Muscle of back (tissue), 13 donors: ENCODE measurements at places on chromosomes 2 and 18.

- DNase-seq, result peak; percentile 47
These were observed 199.1 kb upstream of the CCDC150 start for GRCh38 chr2:196440413-196440812.

DNA sequence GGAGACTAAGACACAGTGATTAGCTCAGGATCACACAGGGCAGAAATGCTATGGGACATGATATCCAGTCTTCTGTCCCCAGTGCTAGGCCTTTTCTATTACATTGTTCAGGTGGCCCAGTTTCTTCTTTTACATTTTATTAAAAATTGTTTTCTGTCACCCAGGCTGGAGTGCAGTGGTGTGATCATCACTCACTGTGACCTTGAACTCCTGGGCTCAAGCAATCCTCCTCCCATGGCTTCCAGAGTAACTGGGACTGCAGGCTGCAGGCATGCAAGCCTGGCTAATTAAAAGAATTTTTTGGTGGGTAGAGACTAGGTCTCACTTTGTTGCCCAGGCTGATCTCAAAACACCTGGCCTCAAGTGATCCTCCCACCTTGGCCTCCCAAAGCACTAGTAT, 15.4 kb downstream of the PDK1 start:
- no peak for DNase-seq

DNA sequence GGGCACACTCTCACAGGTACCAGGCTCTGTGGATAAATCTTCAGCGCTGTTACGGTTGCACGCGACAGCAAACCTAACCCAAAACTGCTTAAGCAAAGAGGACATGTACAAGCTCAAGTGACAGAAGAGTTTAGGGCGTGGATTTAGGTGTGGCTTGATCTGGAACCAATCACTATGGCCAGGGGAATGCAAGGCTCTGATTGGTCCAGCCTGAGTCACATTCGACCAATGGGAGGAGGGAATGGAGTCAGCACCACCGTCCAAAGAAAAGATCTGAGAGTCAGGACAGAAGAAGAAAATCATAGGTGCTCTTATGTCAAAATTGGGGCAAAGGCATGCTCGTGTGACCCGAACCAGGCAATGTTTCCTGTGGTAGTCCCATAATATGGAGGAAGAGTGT, 139.0 kb downstream of the TRIM43 start:
- DNase-seq, result no peak

DNA sequence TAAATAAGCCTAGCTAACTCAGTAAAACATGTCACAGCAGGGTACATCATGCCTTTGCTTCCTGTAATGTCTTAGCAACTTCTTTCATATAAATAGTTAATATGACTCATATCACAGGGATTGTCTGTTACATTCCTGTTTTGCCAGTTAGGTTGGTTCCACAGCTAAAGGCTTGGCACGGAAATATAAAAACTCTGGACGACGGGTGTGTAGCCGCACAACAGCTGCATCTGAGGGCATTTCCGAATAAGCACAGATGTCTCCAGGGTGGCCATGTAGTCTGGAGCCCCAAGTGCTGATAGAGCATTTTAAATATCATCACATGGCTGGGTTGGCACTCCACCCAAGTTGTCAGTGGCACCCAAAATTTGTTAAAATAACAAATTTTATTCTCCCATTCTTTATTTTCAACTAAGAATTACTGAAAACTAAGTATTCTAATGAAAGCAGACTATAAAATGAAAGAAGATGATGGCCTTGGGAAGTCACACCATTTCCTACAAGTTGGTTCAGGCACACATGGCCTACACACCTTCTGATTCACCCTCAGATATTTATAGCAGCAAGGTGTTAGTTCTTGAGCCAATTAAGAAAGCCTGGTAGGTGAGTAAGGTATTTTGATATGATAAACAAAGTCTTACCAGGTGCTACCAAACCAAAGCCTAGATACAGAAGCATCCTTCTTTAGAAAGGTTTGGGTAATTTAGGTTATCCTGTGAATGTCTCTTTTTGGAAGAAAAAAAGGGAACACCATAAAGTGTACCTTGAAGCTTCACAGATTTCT, 61.8 kb upstream of the STK17B start:
- DNase-seq, result peak; percentile 69

- DNase-seq, result no peak
These were observed 1300.1 kb upstream of the ACVR2A start for GRCh38 chr2:146544701-146545100.

GRCh38 chr18:45734944-45735343, 11.0 kb downstream of the SLC14A1 start:
- DNase-seq, result no peak

- DNase-seq, result no peak
These were observed 70.6 kb upstream of the TCF7L1 start for GRCh38 chr2:85062565-85062964.

DNA sequence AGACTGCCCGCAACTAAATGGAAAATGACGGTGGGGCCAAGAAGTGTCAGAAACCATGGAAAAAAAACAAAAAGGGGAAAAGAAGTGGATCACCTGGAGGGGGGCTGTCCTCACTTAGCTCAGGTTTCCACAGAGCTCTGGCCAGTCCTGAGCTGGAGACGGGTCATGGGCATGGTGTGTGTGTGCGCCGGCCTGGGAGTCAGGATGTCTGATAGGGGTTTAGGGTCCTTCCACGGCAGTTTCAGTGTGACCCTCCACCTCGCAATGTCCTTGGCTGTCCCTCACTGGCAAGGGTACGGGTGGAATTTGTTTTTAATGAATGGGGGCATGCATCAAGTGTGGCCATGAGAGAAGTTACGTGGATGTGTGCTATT, 133.2 kb upstream of the MEIS1 start:
- no peak for DNase-seq

DNA sequence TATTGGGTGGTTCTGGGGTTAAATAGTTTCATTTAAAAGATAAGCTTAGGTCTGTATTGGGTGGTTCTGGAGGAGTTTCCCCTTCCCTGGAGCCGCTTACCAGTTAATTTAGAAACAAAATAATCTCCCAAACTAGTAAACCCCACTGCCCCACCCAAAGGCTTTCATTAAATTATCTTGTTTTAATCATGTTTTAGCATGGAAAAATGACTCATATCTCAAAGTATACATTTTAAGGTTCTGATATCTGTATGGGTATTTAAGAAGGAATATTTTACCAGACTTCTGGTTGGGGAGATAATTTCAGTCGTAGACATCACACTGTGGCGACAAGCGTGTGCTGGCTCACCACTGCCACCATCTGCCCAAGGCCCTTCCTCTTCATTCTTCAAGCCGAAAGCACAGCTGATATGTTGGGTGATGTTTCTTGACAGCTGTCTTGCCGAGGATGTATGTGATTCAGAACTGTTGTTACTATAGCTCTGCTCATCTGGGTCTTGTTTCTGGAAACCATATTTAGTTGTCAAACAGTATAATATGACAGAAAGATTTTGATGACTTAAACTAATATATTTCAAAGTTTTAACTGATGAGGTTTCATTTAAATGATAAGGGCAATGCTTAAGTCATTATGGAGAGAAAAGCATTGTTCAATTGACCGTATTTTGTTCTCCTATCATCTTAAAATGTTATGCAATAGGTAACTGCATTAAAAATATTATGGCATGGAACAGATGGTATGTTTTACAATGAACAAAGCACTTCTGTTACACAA, 5.1 kb downstream of the FIGLA start:
- peak; percentile 64 for DNase-seq

- no peak for DNase-seq
These were observed 2.8 kb downstream of the CRYGB start for GRCh38 chr2:208142925-208143799.

- peak; percentile 37 for DNase-seq
These were observed 1.1 kb downstream of the DSC3 start for GRCh38 chr18:31041271-31042083.

DNA sequence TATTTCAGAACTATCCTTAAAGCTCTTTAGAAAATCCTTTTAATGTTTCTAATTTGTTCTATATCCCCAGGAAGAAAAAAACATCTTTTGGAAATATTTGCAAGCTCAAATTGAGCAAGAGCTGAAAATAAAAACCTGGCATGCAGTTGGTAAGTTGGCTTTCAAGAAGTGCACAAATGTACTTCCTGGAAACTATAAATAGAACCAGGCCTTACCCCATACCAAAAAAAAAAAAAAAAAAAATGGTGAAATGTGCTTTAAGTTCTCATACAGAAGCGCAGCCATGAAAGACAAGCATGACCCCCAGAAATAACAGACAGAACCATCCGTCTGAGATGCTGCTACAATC, 178.5 kb downstream of the HDAC4 start:
- no peak for DNase-seq

DNA sequence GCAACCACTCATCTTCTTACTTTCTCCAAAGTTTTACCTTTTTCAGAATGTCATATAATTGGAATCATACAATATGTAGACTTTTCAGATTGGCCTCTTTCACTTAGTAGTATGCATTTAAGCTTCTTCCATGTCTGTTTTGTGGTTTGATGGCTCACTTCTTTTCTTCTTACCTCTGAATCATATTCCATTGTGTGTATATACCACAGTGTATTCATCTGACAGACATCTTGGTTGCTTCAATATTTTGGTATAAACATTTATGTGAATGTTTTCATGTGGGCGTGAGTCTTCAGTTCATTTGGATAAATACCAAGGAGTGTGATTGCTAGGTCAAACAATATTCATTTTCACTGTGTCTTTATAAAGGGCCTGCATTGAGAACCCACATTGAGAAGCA, 136.1 kb upstream of the NOSTRIN start:
- DNase-seq, result no peak

DNA sequence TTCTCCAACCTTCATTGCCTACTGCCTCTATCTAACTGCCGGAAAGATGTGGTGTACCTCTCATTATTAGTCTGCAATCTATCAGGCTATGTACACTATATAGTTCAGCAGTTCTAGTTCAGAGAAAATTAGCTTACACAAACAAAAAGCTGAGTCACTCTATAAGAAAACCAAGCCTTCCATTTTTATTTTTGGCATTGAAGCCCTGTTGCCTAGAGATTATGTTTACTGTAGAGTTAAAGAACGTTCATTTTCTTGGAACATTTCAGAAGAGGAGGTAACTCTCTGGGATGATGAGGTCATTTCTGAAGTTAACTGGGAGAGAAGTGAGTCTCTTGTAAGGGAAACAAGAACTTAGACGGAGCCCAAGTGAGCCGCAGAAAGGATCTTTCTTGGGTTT, 133.5 kb downstream of the FAM124B start:
- peak; percentile 86 for DNase-seq

GRCh38 chr2:29241341-29241740, 126.1 kb downstream of the CLIP4 start:
- no peak for DNase-seq

DNA sequence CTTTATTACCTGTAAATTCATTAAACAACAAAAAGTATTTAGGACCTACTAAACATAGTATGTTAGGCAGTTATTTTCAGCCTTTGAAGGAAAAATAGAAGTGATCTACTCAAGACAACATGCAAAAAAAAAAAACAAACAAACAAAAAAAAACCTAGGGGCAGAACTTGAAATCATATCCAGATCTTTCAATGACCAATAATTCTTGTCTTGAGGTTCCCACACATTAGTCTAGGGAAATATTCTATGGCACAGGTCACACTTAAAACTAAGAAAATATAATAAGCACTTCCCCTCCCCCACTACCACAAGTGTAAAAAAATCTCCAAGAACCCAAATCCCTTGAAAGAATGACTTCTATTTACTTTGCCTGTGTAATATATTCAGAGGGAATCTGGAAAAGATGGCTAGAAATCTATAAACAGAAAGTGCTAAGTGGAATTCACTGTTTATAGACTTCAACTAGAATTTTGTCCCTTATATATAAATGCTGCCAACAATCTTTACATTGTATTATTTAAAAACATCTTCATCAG, 3.5 kb downstream of the PELI1 start:
- DNase-seq, result no peak

DNA sequence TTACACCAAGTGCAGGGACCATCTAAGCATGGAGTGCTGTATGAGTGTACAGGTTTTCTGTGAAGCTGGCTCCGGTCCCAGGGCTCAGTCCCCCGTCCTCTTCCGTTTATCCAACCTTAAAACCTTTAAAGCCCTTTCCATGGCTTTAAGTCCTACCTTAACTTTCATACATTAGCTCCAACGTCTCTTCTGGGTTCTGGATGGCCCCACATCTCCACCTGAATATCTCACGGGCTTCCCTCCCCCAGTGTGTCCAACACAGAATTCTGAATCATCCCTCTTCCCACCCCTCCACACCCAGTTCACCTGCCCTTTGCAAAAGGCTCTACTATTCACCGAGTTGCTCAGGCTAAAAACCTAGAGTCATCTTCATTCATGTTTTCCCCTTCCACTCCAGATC, 12.8 kb downstream of the ARHGAP25 start:
- DNase-seq, result no peak

- DNase-seq, result no peak
These were observed 2.3 kb downstream of the ZNF513 start for GRCh38 chr2:27378096-27378808.

DNA sequence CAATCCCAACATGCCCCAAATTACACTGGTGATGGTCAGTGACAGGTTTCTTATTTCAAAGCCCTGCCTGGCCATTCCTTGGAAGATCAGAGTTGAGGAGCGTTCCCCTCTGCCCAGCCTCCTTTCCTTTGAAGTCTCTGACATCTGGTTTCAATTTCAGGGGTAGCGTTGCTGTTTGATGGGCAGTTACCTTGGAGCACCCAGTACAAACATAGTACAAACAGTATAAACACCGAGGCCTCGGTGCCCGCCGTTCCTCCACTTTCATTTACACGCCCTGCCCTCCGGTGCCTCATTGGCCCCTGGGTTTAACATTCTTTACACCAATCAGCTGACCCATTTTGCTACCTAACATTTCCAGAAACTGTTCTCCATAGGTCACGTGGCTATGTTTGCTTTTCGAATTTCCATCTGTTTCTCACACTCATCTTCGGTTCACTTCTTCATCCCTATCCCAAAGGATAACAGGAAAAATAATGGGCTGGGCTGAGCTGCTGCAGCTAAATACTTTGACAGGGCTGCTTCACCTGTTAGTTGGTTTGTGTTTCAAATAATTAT, 65.6 kb downstream of the NRP2 start:
- no peak for DNase-seq

DNA sequence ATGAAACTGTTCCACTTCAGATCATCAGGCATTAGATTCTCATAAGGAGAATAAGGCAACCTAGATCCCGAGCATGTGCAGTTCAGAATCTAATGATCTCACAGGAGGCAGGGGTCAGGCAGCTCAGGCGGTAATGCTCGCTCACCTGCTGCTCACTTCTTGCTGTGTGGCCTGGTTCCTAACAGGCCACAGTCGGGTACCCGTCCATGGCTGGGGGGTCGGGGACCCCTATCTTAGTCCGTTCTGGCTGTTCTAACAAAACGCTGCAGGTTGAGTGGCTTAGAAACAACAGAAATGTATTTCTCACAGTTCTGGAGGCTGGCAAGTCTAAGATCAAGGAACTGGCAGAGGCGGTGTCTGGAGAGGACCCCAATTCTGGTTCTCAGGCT, 79.2 kb downstream of the ASB1 start:
- DNase-seq, result no peak

GRCh38 chr2:203873921-203874631, 6.5 kb downstream of the CTLA4 start:
- DNase-seq, result no peak
